EH (cell line): ENCODE measurements at places on chromosomes 3 and 15.
A peak's percentile ranks its signal among the peaks of the same experiment; 100 is the strongest.

- DNase-seq, result no peak
Measured at GRCh38 chr15:43221422-43221821, 604 bp upstream of the EPB42 start.

- DNase-seq, result peak; percentile 98
Measured at GRCh38 chr15:74196175-74196574, 6.4 kb downstream of the STRA6 start.

DNA sequence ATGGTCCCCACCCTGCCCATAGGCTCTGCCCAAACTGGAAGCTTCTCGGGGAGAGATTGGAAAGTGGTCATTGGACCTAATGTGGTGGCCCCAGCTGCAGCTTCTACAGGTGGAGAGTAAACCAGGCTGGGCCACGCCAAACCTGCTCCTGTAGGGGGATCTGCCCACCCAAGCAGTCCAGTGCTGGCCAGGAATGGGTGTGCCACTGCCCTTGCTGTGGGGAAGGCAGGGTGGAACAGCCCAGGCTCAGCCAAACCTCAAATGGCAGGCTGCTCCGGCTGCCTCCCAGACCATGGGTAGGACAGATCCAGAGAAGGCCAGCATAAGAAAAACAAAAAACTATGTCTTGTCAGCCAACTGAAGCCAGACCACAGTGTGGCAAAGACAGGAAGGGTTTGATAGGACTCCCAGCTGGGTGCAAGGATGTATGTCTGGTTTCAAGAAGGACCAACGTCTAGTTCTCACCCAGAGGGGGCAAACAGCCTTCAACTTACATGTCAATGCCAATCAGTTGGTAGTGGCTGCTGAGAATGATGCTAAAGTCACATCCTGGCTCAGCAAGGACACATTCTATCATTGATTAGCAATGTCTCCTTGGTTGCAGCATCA, 267.3 kb downstream of the UACA start:
- DNase-seq, result no peak

DNA sequence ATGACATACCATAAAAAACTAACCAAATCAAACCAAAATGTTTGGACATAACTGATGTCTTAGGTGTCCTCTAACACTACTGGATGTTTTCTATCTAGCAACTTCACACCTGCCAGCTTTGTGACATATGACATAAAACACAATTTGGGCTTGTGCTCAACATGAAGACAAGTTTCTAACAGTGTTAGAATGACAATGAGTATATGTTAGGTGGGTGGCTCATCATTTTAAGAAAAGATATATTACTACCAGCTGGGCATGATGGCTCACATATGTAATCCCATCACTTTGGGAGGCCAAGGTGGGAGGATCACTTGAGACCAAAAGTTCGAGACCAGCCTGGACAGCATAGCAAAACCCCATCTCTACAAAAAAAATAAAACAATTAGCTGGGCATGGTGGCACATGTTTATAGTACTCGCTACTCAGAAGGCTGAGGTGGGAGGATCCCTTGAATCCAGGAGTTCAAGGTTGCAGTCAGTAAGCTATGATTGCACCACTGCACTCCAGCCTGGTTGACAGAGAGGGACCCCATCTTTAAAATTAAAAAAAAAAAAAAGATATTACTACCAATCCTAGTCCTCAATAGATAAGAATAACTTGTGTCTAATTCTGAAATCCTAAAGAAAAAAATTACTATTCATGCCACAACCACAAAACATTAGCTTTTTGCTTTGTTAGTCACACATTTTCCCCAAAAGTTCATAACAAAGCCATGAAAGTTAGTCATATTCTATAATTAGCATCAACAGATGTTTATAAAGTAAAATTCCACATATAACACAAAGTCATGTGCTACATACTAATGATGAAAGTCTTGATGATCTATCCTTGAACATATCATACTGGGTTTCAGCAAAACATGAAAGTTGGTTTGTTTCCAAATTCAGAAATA, 59.9 kb downstream of the LRRFIP2 start:
- DNase-seq, result peak; percentile 91

DNA sequence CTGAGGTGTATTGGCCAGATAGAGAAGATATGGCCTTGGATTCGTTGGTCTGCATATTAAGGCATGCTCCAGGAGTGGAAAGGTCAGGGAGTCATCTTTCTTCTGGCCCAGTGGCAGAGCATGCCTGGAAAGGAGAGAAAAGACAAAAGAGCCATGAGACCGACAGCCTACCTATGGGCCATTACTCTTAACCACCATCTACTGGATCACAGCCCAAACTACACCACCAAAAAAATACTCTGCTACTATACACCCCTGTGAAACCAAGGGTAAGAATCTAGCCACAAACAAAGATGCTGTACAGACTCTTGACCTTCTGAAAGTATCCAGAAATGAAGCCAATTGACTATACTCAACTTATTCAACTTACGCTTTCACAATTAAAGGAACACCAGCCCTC, 96.1 kb upstream of the PLSCR5 start:
- no peak for DNase-seq

- DNase-seq, result no peak
Measured at GRCh38 chr15:75721480-75721922, 8.9 kb upstream of the CSPG4 start.

- DNase-seq, result no peak
Measured at GRCh38 chr3:23254282-23254681, 51.2 kb downstream of the UBE2E2 start.

- no peak for DNase-seq
Measured at GRCh38 chr3:82293435-82293834, 532.0 kb upstream of the GBE1 start.

DNA sequence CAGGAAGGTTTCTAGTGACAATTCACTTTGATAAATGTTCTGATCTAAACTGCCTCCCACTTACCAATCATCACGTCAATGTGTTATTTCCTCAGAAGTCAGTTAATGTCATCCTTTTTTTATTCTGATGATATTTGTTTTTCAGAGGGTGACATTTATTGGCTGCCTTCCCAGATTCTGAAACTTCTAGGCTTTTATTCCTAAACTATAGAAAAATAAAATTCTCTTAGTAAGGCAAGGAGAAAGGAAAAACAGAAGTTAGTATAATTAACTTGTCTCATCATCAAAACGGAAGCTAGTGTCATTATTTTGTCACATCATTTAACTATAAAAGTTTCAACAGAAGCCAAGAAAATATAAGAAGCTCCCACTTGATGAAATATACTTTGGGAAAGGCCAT, 100.0 kb upstream of the C3orf80 start:
- DNase-seq, result no peak

DNA sequence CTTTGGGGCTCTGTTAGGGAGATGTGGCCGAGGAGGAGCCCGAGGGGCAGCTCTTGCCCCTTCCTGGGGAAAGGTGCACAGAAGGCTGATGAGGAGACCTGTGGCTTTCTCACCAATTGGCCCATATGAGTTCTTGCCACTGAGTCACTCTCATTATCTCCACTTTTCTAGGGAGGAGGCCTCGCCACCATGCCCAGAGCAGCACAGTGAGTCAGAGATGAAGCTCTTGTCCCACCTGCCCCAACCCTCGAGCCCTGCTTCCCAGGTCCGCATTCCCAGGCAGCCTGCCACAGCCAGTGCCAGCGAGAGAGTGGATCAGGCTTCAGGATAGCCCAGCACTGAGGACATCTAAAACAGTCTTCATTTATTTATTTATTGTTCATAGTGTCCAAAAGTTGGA, 53.5 kb downstream of the AMOTL2 start:
- peak; percentile 51 for DNase-seq

- no peak for DNase-seq
Measured at GRCh38 chr15:100708916-100709315, 106.5 kb downstream of the ASB7 start.

DNA sequence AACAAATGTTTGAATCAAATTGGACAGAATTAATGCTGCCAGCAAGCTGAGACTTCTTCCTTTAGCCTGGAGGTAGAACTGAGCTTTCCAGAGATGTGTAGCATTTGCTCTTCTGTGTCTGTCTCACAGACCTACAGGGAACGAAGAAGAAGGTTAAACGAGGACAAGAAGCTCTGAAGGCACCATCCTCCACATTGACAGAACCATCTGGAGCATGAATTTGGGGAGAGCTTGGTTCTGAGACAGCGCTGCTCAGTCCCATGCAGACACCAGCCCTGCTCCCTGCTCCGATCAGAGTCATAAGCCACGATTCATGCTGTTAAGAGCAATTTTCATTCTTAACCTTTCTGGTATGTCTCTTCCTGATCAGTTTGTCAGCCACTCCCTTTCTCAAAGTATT, 7.7 kb upstream of the KY start:
- no peak for DNase-seq
